ENCODE measurements at places on chromosomes 16 and 17.

GRCh38 chr16:15897834-15898254, 9.4 kb upstream of the CEP20 start:
- H3K36me3 ChIP-seq = peaks cover 3% of the 10 kb centered on the region
- DNase-seq = peak; percentile 81
- peaks cover 48% of the 10 kb centered on the region for H3K4me1 ChIP-seq
- no peaks in the 10 kb centered on the region for H3K27me3 ChIP-seq

DNA sequence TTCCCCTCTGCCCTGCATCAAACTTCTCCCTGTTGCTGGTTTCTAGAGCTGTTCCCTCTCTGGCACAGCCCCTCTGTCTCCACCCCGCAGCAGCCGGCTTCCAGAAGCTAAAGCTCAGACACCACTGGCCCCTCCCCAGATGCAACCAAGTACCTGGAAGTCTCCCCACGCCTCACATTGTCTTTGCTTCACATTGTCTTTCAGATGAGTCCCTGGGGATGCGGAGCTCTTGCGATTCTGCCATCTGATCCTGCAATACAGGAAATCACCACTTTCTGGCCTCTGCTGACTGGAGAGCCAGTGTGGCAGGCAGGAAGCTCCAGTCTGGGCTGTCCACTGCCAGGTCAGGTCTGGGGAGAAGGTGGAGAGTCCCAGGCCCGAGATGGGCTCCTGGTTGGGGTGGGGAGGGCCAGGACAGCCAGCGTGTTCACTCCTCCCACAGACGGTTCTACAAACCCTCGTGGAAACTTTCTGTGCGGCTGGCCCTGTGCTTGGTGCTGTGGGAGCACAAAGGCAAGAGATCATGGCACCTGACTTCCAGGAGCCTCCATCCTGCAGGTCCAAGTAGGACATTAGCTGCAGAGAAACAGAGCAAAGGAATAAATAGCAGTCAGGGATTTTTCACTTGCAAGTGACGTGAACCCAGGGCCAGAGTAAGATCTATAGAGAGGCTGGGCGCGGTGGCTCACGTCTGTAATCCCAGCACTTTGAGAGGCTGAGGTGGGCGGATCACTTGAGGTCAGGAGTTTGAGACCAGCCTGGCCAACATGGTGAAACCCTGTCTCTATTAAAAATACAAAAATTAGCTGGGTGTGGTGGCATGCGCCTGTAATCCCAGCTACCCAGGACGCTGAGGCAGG, 47.9 kb upstream of the MAP3K14 start:
- no peak overlapping the region for H3K27ac ChIP-seq
- H3K27me3 ChIP-seq = peaks cover 41% of the 10 kb centered on the region
- H3K36me3 ChIP-seq = no peaks in the 10 kb centered on the region
- no peaks in the 10 kb centered on the region for H3K4me1 ChIP-seq
- no peak for DNase-seq

- H3K4me3 ChIP-seq = peak overlapping the region; percentile 40
- DNase-seq = no peak
- peaks cover 17% of the 10 kb centered on the region for H3K4me1 ChIP-seq
- no peaks in the 10 kb centered on the region for H3K36me3 ChIP-seq
These were observed 1.4 kb downstream of the AXIN2 start for GRCh38 chr17:65559804-65560627.

GRCh38 chr16:27315333-27316037, 1.7 kb downstream of the IL4R start:
- H3K27me3 ChIP-seq = no peaks in the 10 kb centered on the region
- peak overlapping the region; percentile 94 for H3K4me3 ChIP-seq
- peak; percentile 87 for DNase-seq
- H3K4me1 ChIP-seq = peaks cover 59% of the 10 kb centered on the region
- H3K27ac ChIP-seq = peak overlapping the region; percentile 94
- peaks cover 47% of the 10 kb centered on the region for H3K36me3 ChIP-seq

- peaks cover 6% of the 10 kb centered on the region for H3K27me3 ChIP-seq
- H3K4me3 ChIP-seq = no peak overlapping the region
- peak; percentile 32 for DNase-seq
- H3K27ac ChIP-seq = no peak overlapping the region
These were observed 78.6 kb upstream of the CDH5 start for GRCh38 chr16:66287926-66288325.

DNA sequence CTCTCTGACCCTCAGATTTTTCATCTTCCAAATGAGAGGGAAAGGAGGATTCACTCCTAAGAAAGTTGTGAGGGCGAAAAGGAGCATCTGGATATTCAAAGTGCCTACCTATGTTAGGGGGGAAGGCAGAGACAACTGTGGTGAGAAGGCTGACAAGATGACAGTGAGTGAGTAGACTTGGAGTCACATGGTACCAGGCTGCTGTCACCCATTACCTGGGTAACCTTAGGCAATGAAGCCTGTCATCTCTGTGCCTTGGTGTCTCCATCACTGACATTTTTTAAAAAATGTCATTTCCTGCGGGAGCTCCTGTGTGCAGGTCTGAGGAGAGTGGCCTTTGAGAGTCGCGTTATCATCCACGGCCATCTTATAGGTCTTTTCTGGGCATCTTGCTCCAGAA, 124.0 kb downstream of the MAF start:
- H3K27me3 ChIP-seq = peaks cover 9% of the 10 kb centered on the region
- H3K4me1 ChIP-seq = peaks cover 3% of the 10 kb centered on the region

GRCh38 chr16:8869212-8869987, 594 bp upstream of the CARHSP1 start:
- peaks cover 41% of the 10 kb centered on the region for H3K4me1 ChIP-seq
- peaks cover 14% of the 10 kb centered on the region for H3K36me3 ChIP-seq
- no peaks in the 10 kb centered on the region for H3K27me3 ChIP-seq
- DNase-seq = no peak
- H3K27ac ChIP-seq = peak overlapping the region; percentile 94
- H3K4me3 ChIP-seq = peak overlapping the region; percentile 79

Data from activated CD8-positive, alpha-beta memory T cell treated with anti-CD3 and anti-CD28 coated beads, Interleukin-2, amount 10 ng/mL, durations not matched to agents 7 days and 5 days (primary cell).